Mammary epithelial cell (primary cell): ENCODE measurements at places on chromosomes 6 and 20. TPM values are rescaled to one million over a fixed set of nuclear protein-coding genes. Genes with fewer than 3 reads are reported as not detected.

DNA sequence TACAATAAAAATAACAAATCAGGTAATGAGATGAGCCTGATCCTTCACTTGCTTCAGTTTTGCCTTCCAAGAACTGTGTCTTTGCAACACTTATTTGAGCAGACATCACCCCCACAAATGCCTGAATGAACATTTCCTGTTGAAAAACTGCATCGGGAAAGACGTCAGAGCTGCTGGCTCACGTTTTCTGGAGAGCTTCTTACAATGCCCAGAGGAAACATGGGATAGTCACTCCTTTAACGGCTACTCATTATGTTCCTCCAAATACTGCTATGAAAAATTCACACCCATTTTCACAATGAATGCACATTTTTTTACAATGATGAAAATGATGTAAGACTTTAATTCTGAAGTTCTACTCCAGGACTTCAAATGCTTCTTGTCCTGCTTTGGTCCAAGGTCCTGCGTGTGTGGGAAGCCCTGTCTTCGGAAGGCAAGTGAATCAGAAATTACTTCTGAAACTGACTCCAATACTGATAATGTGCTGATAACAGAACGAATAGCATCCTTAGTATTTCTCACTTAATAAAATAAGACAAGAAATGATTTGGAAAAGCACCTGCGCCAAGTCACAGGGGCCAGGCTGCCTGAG lies 238.0 kb downstream of the ANKRD60 start:
- DNase-seq: peak; percentile 87

ATAT1 gene
- polyA plus RNA-seq: 3.6 TPM

- no peak for DNase-seq
Observed at GRCh38 chr6:163380216-163380615, 34.3 kb upstream of the QKI start.

ID4 gene
- polyA plus RNA-seq: 0.05 TPM

DNA sequence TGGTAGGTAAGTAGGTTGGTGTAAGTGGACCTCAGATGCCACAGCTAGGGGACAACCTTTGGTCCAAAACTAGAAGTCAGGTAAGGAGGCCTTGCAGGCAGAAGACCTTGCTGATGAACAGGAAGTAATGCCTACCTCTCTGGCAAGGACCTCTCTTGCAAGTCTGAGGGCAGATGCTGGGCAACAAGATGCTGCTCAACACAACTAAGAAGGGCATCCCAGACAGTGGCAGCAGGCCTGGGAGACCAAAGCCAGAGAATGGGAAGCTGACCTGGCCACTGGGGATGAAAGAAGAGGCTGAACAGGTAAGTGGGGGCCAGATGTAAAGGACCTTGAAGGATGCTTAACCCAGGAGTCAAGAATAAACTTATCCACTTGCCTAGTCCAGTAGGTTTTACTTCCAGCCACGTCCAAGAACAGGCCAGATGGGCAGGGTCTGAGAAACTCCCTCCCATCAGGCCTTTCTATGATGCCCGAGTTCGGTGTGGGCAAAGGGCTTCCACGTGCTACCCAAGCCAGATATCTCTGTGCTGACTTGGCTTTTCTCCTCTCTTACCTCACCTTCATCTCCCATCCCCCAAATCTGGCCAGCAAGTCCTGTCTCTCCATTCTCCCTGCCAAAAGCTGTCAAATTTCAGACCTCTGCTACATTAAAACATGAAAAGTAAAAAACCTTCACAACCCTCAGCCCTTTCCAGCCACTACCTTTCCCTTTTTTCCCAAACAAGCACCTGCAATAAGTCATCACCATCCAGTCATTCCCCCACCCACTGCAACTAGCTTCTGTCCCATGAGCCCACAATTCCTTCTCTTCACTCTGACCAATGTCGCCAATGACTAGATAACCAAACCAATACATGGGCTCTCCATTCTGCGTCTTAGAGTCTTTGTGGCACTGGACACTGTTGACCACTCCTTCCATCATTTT lies 11.5 kb upstream of the PLCG1 start:
- no peak for DNase-seq

VGLL2 gene
- polyA plus RNA-seq: not detected

NEURL2 gene
- 0.36 TPM for polyA plus RNA-seq

HLA-DQA1 gene
- not detected for polyA plus RNA-seq

GRCh38 chr6:74128536-74128935 lies 432.5 kb downstream of the CD109 start:
- DNase-seq: no peak

GRCh38 chr20:8020314-8021079 lies 936 bp upstream of the TMX4 start:
- DNase-seq: peak; percentile 32

DNA sequence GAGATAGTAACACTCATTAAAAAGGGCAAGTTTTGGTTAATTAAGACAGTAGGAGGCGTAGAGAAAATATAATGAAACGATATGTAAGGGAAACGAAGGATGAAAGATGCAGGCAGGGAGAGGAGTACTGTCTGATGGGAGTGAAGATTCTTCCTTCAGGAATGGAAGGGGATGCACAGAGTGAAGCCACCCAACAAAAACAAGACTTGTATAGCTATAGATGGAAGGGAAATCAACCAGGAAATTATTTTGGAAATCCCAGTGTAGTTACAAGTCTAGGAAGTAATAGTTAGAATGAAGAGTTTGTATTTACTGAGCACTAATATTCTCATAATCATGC lies 19.7 kb upstream of the HLA-DRB1 start:
- no peak for DNase-seq
